ENCODE measurements at places on chromosomes 2 and 18.

GRCh38 chr2:23824777-23825212, 102.1 kb downstream of the ATAD2B start:
- peak; percentile 54 for DNase-seq

GRCh38 chr2:56008661-56009431, 85.3 kb upstream of the EFEMP1 start:
- DNase-seq, result no peak

DNA sequence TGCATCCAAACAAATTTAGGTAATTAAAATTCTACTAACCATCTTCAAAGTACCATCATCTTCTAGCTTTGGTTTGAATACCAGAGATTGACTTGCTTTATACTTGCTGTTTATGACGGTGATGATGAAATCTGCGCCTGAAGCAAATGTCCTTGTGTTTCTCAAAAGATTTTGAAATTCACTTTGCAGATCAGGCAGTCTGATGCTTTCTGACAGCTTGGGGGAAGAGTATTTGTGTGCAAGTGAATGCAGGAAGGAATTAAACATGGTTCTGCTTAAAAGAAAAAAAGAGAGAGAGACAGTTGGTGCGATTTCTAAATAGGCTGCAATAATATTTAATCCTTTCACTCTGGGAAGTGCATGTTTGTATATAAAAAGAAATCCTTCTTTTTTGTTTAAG, 29.6 kb downstream of the CSRNP3 start:
- no peak for DNase-seq

- DNase-seq, result no peak
Observed at GRCh38 chr18:37535968-37536367, 29.6 kb downstream of the CELF4 start.

DNA sequence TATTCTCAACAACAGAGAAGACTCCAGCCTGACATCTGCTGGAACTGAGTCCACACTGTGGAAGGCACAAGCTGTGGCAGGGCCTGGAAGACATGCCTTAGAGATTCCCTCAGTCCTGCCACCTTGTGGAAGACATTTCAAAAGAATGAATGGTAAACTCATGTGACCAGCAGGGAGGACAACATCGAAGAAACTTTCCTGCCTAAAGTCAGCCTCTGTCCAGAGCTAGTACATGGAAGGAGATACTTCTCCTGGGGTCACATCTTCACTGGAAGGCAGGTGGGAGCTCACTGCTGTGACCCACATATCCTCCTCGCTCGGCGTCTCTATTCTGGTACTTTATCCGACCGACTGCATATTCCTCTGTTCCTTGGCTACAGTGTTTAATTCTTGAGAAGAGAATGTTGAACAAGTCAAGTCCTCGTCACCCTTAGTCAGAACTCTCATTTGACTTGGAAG, 59.5 kb downstream of the PUM2 start:
- DNase-seq, result peak; percentile 78

GRCh38 chr18:22172594-22173049, 3.2 kb downstream of the GATA6 start:
- no peak for DNase-seq

DNA sequence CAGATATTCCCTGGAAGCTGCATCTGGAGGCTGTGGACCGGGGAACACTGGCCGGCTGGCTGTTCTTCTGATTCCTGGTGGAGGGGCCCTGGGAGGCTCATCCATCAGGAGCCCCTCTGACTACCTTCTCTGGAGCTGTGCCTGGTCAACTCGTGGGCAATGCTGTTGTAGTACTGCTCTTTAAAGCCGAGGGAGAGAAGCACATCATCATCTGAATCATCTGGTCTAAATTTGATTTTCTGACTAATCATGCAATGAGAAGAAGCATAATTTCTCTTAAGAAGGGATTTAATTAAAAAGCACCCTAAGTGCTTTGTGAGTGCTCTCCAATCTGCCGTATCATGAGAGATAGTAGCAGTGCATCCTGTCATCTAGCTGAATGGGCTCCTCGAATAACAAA, 229.5 kb downstream of the FHOD3 start:
- no peak for DNase-seq

DNA sequence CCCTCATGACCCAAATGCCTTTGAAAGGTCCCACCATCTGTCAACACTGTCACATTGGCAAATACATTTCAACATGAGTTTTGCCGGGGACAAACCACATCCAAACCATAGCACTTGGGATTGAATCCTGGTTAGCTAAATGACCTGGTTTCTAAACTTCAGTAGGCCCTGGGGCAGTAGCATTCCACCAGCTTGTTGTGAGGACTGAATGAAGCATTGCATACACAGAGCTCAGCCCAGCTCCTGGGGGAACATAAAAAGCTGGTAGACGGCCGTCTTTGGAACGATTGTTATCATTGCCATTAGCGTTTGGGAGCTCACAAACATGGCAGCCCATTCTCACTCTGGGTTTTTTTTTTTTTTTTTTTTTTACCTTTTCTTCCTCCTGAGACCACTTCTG, 57.5 kb upstream of the CXCR4 start:
- DNase-seq, result no peak

DNA sequence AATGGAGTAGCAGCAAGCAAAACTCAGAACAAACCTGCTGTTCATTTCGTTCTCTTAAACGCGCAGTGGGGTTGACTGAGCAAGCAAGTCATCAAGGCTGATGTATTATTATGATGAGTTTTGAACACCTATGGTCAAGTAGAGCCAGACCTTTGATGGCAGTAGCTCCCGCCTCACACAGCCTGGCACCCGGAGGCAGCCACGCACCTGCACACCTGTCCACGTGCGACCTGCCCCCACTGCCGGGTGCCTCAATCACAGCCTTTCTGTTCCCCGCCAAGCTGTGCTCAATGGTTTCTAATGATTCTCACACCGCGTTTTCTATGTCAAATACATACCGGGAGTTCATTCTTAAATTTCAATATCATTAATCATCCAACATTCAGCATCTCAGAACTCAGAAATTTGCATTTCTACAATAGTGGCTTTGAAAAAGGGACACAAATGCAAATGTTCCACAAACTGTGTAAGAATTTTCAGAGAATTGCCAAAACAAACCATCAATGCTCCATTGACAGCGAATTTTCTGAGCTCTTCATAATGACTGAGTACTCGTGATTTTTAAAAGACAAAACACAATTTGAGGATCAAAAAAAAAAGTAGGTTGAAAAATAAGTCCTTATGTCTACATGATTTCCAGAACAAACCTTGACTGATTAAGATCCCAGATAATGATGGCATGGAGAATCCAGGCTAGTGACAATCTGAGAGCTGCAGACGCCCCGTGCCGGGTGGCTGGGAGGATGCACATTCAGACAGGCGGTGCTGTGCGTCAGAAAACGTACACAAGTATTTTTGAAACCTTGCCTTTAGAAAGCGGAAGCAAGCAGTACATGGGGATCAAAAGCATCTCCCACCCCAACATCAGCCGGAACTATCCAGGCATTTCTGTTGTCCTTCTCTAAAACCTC, 56.6 kb downstream of the HDAC4 start:
- no peak for DNase-seq

DNA sequence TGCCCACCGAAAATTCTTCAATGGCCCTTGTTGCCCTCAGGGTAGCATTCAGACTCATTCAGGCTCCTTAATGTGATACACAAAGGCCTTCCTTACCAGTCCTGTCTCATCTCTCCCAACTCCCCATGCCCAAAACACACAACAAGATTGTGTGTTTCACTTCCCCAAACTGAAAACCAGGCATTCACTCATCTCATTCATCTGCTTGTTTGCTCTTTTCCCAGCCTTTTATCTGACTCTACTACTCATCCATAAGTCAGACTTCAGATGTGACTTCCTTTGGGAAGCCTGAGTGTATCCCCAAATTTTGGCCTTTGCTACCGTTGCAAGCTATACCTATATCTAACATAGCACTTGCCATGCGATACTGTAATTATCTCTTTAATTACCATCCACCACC, 9.7 kb upstream of the SLC39A10 start:
- no peak for DNase-seq
